ENCODE measurements at places on chromosomes 6 and 20. TPM values are rescaled to one million over a fixed set of nuclear protein-coding genes. Genes with fewer than 3 reads are reported as not detected.

LST1 gene
- 4.8 TPM for polyA plus RNA-seq

ZSCAN23 gene
- polyA plus RNA-seq: 13.8 TPM

PDYN gene
- polyA plus RNA-seq: 0.20 TPM

IMPG1 gene
- polyA plus RNA-seq: 3.7 TPM

SMPDL3A gene
- polyA plus RNA-seq: 15.2 TPM

C6orf163 gene
- 3.2 TPM for polyA plus RNA-seq

SLC35A1 gene
- polyA plus RNA-seq: 44.7 TPM

OTOR gene
- 0.44 TPM for polyA plus RNA-seq

GABRR1 gene
- 2.0 TPM for polyA plus RNA-seq

BPIFA1 gene
- not detected for polyA plus RNA-seq

SNAP25 gene
- polyA plus RNA-seq: 15.1 TPM

TRIM40 gene
- not detected for polyA plus RNA-seq

ZNFX1 gene
- polyA plus RNA-seq: 16.7 TPM

TAAR2 gene
- polyA plus RNA-seq: not detected

PHF10 gene
- 113 TPM for polyA plus RNA-seq

GINS1 gene
- polyA plus RNA-seq: 19.3 TPM

MOXD1 gene
- polyA plus RNA-seq: 332 TPM

RNF182 gene
- polyA plus RNA-seq: 3.3 TPM

F13A1 gene
- 31.1 TPM for polyA plus RNA-seq

TCP11 gene
- polyA plus RNA-seq: 1.5 TPM

ECT2L gene
- 0.20 TPM for polyA plus RNA-seq

AGER gene
- polyA plus RNA-seq: 30.0 TPM

STMND1 gene
- 0.32 TPM for polyA plus RNA-seq

TNNC2 gene
- polyA plus RNA-seq: 0.52 TPM

KHDRBS2 gene
- polyA plus RNA-seq: 2.2 TPM

HCRTR2 gene
- 0.49 TPM for polyA plus RNA-seq

BPI gene
- 1.3 TPM for polyA plus RNA-seq

MOG gene
- polyA plus RNA-seq: not detected

ARMC2 gene
- 12.0 TPM for polyA plus RNA-seq

FAM184A gene
- polyA plus RNA-seq: 5.9 TPM

SLA2 gene
- 0.34 TPM for polyA plus RNA-seq

OSBPL2 gene
- 44.3 TPM for polyA plus RNA-seq

RGS17 gene
- 2.3 TPM for polyA plus RNA-seq

GTSF1L gene
- not detected for polyA plus RNA-seq

PSORS1C2 gene
- not detected for polyA plus RNA-seq

GRM4 gene
- 0.49 TPM for polyA plus RNA-seq

BMP5 gene
- polyA plus RNA-seq: 2.8 TPM

MCCD1 gene
- 13.8 TPM for polyA plus RNA-seq

BPIFB1 gene
- 2.6 TPM for polyA plus RNA-seq

CLDN20 gene
- 1.1 TPM for polyA plus RNA-seq

SMPD2 gene
- polyA plus RNA-seq: 15.3 TPM

CAP2 gene
- polyA plus RNA-seq: 13.7 TPM

TREM1 gene
- not detected for polyA plus RNA-seq

CPXM1 gene
- 243 TPM for polyA plus RNA-seq
